Central memory CD4-positive, alpha-beta T cell (primary cell): ENCODE measurements at places on chromosomes 6 and 20.

DNA sequence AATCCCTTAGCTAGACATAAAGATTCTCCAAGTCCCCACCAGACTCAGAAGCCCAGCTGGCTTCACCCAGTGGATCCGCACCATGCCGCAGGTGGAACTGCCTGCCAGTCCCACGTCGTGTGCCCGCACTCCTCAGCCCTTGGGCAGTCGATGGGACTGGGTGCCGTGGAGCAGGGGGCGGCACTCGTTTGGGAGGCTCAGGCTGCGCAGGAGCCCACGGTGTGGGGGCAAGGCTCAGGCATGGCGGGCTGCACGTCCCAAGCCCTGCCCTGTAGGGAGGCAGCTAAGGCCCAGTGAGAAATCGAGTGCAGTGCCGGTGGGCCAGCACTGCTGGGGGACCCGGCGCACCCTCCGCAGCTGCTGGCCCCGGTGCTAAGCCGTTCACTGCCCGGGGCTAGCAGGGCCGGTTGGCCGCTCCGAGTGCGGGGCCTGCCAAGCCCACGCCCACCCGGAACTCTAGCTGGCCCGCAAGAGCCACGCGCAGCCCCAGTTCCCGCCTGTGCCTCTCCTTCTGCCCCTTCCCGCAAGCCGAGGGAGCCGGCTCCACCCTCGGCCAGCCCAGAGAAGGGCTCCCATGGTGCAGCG, 95.9 kb upstream of the DTNBP1 start:
- DNase-seq, result no peak

DNA sequence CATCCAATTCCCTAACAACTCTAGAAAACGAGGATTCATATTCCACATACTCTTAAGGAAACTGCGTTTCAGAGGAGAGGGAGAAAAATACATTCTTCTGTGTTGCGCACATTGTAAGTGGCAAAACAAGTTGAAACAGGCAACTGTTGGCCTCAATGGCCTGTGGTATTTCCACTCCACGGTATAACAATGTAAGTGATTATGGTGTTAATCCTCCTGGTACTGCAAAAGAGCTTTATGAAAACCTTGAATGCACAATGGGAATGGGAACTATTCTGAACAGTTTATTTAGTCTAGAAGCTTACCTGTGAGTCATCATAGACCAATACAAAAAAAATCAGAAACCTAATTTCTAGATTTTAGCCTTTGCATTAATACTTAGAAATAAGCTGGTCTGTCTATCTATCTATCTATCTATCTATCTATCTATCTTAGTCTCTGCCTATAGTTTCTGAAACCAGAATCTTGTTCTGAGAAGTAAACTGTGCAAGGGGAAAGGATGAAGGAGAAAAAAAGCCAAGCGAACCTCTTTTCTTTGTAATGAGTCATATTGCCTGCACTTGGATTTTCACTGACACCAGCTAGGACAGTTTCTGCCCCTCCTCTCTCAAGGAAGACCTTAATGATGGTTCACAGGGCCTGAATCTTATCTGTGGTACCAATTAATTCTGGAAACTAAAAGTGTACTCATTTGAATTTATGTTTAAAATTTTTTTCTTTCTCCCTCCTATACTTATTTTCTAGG, 101.5 kb downstream of the RNF144B start:
- no peak for DNase-seq

GRCh38 chr20:62603021-62603906, 39.0 kb upstream of the SLCO4A1 start:
- peak; percentile 16 for DNase-seq

DNA sequence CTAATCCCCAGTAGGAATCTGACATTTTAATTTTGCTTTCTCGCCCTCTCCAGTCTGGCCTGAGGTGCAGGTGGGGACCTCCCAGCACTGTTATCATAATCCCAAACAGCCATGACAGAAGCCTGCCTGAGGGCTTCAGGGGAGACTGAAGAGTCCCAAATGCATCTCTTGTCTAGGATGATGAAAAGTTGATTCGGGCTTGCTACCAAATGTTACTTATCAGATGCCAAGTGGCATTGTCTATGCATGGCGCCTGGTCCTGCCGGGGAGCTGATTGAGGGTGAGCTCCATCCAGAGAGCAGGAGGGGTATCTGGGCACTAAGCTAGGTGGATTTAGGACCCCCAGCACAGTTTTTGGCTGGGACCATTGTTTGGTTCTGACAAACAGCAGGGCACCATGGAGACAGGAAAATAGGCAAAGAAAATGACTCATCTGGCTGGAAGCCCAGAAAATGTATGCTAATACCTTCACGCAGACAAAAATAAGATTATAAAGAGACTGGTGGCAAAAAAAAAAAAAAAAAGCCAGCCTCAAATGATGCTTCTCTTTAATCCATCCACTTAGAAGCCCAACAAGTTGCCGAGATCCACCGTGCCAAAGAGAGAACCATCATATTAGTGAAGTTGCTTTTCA, 513.7 kb upstream of the SULF2 start:
- DNase-seq, result no peak

DNA sequence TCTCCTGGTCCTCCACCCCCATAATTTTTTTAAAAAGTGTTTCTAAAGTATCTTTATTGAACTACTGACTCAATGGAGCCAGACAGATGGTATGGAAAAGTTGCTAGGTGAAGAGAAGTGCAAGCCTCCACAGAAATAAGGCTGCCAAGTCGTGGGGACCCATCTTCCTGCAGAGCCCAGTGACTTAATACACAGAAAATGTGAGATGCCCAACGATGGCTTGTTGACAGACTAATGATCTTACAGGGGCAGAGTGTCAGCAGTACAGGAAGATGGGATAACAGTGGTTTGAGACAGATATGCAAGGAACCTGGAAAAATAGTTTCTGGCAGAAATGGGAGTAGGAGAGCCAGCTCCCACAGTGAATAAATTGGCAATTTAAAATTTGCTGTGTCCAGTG, 43.3 kb downstream of the FYN start:
- no peak for DNase-seq

DNA sequence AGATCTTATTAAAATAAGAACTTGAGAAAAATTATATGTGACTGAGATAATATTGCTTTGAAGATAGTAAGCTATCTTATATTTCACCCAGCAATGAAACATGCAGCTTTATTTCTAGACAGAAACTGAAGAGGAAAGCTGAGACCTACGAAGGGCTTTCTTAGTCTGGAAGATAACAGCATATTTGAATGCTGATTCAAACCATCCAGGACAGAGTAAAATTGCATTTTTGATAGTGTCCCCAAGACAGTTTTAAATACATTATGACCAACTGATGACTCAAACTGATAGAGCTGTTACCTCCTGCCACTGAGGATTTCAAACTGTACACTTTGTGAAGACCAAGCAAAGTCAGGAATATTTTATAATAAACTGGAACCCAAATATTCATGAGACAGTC, 409.6 kb downstream of the GRIK2 start:
- DNase-seq, result no peak
